Calu3 (cell line): ENCODE measurements at places on chromosomes 1 and 21.

DNA sequence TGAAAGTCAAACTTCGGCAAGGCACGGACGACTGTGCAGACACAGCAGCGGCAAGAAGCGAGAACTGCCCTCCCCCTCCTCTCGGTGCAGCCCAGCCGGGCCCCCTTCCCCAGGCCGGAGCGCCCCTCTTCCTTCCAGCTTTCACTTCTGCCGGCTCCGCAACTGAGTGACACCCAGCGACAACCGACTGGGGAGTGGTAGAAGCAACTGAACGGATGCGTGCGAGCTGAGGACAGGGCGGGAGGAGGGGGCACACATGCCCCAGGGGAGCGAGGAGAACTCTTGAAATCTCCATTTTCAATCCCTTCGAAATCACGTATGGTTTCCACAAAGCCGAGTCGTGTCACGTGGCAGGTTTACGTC is 146.6 kb downstream of the PGBD5 start:
- no peak for DNase-seq

DNA sequence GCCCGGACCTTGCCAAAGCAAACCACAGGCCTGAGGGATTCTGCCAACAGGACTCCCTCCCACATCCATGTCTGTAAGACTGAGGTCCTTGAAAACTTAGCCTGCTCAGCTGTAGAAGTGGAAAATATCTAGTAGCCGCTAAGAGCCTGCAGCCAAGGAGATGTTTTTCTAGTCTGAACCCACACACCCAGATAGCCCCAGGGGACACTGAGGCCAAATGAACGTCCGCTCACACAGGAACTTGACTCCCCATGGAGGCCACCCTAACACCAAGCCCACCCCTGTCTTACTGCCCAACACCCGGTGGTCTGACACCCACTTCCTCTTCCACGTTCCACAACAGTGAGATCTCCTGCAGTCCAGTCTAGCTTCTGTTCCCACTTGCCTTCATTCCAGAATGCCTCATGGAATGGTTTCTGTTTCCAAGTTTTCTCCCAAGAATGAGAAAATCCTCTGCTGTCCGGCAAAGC is 174.8 kb downstream of the PLPP3 start:
- no peak for DNase-seq

- DNase-seq, result peak; percentile 32
Measured at GRCh38 chr1:147389532-147390184, 147.2 kb downstream of the CHD1L start.

- no peak for DNase-seq
Measured at GRCh38 chr1:166960858-166961474, 14.4 kb downstream of the ILDR2 start.

DNA sequence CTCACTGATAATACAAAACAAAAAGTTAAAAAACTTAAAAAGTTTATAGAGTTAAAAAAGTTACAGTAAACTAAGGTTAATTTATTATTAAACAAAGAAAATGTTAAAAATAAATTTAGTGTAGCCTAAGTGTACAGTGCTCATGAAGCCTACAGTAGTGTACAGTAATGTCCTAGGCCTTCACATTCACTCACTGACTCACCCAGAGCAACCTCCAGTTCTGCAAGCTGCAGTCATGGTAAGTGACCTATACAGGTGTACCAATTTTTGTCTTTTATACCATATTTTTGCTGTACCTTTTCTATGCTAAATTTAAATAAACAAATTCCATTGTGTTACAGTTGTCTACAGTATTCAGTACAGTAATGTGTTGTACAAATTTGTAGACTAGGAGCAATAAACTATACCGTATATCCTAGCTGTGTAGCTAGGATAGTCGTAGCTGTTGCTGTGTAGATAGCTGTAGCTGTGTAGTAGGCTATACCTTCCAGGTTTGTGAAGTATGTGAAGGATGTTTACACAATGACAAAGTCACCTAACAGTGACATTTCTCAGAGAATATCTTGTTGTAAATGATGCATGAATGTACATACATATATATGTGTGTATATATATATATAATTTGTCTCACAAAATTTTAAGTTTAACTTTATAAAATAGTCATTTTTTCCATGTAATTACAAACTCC is 140.2 kb downstream of the TGFB2 start:
- no peak for DNase-seq

GRCh38 chr1:245810181-245810769 is 655.5 kb downstream of the KIF26B start:
- DNase-seq, result no peak

GRCh38 chr1:11354893-11355553 is 82.0 kb downstream of the UBIAD1 start:
- DNase-seq, result no peak

DNA sequence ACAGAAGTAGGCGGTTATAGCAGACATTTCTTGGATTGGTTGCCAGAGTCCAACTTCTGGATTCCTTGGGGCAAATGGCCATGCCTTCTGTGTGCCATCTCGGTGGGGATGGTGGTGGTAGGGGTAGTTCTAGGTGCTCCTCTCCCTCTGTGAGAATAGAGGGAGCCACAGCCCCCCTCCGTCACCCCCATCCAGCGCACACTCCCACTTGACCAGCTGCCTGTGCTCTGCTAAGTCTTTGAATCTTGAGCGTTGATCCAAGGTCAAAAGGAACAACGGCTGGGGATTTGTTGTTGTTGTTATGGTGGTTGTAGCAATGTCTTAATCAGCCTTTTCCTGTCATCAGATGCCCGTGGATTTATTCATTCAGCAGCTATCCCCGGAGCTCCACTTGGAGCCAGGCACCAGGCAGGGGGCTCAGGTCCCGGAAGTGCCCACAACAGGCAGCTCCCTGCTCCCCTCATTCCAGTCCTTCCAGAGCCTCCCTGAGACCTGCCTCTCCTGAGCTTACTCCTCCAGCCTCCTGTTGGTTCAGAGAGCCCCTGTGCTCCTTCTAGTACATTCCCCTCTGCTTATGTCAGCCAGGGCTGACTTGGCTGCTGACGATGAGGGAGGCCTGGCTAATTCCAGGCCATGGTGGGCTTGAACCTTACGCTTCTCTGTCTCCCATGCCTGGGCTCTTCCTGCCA is 146.6 kb upstream of the WNT4 start:
- no peak for DNase-seq
